T1000 (cell line): ENCODE measurements at places on chromosomes 1 and 21.

- no peak for DNase-seq
Observed at GRCh38 chr1:218341325-218341724, 3.8 kb upstream of the TGFB2 start.

- DNase-seq = no peak
Observed at GRCh38 chr1:56517404-56518130, 61.8 kb downstream of the PLPP3 start.

- DNase-seq = no peak
Observed at GRCh38 chr1:32636914-32637645, 13.3 kb downstream of the ZBTB8OS start.

GRCh38 chr1:206867716-206868115 lies 2.3 kb downstream of the IL20 start:
- DNase-seq = no peak

GRCh38 chr1:198185759-198186158 lies 29.0 kb downstream of the NEK7 start:
- DNase-seq = no peak

- no peak for DNase-seq
Observed at GRCh38 chr21:17802572-17802971, 16.6 kb downstream of the C21orf91 start.

- peak; percentile 47 for DNase-seq
Observed at GRCh38 chr1:59565611-59566410, 248.9 kb upstream of the HOOK1 start.

DNA sequence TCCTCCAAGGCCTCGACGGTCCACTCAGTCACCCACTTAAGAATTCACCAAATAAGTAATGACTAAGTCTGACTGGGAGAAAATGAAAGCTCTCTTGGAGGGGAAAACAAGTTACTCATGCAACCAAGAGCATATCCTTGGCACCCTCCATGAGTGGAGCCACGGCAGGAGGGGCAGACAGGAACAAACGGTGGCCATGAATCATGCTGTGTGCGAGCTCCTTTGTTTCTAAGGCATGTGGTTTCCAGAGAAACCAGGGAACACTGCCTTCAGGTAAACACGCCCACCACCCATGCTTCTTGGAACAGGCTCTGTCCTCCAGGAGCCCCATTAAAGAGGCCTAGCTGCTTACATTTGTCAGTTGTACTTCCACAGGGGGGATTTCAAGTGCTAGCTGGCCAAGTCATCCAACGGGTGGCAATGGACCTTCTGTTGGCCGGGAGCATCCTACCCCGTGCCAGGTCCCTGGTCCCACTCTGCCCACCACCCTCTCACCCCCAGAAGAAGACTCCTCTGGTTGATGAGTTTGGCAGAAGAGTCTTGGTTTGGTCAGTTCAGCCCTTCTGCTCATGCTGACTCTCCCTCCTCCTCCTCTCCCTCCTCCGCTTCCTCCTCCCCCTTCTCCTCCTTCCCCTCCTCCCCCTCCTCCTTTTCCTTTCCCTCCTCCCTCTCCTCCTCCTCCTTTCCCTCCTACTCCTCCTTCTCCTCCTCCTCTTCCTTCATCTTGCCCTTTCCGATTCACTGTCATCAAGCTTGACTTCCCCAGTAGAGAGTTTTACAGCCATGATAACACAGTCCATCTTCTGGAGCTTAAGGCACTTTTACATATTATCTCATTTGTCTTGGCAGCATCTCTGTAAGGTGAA lies 107.6 kb downstream of the CCDC185 start:
- peak; percentile 78 for DNase-seq

DNA sequence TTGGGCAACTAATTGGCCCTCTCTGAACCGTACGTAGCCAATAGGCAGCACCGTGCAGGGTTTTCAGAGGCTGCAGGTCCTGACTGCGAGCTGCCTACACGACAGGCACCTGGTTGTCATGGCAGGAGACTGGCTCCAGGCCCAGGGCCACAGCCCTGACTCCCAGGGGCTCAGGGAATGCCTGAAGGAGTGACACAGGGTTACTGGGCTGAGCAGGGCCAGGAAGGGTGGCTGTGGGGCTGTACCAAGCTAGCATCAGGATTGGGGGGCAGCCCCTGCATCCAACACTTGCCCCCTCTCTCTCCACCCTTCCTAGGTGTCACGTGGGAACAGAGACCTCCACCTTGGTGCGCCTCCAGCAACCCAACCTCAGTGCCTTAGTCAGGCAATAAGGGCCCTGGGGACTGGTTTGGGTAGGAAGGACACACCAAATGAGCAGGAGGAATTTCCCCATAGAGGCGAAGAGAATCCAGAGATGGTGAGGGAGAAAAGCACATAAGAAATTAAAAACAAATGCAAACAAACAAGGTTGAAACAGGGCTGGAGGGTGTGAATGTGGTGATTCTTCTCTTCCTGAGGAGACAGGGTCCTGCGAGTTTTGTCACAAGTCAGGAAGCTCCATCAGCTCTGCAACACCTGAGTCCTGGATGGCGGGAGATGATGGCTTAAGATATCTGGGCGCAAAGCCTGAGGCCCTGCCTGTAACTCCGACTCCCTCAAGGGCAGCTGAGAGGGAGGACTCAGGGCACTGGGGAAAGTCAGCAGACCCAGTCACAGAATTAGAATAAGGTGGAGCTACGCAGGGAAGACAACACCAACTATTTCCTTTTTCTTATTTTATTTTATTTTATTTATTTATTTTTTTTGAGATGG lies 19.7 kb upstream of the RNU1-4 start:
- no peak for DNase-seq

DNA sequence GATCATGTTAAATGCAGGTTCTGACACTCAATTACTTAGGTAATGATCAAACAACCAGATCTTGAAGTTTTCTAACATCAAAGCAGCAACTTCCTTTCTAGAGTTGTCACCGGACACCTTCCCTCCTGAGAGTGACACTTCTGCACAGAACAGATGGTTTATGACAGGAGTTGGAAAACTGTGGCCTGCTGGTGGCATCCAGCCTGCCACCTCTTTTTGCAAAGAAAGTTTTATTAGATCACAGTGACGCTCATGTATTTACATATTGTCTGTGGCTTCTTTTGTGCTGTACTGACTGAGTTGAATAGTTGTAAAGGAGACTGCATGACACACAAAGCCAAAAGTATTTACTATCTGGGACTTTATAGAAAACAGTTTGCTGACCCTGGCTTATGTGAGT lies 28.3 kb downstream of the DDR2 start:
- no peak for DNase-seq

- no peak for DNase-seq
Observed at GRCh38 chr1:168792592-168793125, 63.7 kb upstream of the DPT start.

- DNase-seq = no peak
Observed at GRCh38 chr1:109501644-109502363, 7.7 kb downstream of the AMIGO1 start.

DNA sequence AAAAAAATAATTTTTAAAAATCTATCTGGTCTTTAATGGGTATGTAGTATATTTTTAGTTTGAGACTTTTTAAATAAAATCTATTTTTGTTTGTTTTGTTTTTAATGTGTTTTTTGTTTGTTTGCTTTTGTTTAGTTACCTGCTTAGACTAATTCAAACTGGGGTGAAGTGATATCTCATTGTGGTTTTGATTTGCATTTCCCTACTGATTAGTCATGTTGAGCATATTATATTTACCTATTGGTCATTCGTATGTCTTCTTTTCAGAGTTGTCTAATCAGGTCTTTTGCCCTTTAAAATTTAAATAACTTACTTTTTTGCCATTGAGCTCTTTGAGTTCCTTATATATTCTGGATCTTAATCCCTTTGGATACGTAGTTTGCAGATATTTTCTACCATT lies 20.3 kb downstream of the CD1B start:
- DNase-seq = no peak

- DNase-seq = no peak
Observed at GRCh38 chr1:214342525-214342924, 61.6 kb downstream of the SMYD2 start.

DNA sequence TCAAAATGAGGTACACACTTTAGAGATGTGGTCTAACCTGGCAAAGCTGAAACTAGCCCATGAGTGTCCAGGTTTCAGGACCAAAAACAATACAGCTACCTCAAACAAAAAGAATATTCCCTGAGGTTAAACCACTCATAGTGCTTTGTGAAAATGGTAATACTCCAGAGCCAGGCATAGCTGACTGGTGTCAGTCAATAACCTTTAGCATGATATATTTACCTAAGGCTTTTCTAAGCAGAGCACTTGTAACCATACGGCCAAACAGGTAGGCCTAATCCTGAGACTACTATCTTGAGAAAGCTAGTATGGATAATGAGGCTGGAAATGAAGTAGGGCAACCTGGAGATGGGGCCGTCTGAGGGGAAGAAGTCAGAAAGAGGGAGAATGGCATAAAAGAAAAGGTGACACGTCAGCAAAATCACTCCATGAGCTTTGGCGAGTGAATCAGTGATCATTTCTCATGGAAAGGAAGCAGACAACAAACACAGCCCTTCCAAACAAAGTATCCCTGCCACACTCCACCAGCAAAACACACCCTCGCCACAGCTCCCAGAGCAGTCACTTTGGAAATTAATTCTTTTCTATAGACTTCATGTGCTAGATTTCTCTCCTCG lies 1.7 kb upstream of the LRRC52 start:
- no peak for DNase-seq

DNA sequence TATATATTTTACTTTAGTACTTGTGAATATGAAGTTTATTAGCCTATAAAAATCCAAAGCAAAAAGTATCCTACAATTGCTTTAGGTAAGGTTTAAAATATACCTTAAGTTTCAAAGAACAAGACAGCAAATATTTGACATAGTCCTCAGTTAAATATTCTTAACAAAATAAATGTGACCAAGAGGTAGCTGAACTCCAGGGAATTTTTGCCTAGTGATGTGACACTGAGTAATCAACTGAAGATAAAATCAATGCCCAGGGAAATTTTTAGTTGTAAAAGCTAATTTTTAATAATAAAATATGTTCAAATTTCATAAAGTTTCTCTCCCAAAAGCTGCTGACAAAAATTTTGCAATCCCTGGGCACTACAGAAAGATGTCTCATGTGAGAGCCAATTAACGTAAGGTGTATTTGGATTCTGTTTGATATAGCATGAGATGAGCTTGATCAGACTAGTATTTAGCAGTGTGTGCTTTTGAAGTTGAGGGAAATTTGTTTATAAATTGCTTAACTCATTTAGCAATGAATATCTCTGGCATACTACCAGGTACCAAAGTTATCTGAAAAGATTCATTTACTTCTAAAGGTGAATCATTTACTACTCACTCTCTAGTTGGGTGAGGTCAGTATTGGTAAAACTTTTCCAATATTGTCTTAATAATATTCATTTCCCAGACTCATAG lies 80.2 kb upstream of the PALMD start:
- no peak for DNase-seq

DNA sequence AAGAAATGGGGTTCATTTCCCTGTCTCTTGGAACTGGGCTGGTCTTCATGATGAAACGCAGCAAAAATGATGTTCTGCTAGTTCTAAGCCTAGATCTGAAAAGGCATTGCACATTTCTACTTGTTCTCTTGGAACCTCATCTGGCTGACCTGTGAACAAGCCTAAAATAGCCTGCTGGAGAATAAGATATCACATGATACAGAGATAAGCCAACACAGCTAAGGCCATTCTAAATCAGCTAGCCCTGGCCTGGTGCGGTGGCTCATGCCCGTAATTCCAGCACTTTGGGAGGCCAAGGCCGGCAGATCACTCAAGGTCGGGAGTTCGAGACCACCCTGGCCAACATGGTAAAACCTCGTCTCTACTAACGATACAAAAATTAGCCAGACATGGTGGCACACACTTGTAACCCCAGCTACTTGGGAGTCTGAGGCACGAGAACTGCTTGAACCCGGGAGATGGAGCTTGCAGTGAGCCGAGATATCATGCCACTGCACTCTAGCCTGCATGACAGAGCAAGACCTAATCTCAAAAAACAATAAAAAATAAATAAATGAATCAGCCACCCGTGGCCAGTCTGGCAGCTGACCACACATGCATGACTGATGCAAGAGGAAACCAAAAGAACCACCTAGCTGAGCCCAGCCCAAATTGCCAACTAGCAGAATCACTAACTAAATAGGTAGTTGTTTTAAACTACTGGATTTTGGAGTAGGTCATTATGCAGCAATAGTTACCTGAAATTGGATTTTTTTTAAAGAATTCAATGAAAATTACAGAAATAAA lies 18.0 kb downstream of the CD244 start:
- DNase-seq = no peak

DNA sequence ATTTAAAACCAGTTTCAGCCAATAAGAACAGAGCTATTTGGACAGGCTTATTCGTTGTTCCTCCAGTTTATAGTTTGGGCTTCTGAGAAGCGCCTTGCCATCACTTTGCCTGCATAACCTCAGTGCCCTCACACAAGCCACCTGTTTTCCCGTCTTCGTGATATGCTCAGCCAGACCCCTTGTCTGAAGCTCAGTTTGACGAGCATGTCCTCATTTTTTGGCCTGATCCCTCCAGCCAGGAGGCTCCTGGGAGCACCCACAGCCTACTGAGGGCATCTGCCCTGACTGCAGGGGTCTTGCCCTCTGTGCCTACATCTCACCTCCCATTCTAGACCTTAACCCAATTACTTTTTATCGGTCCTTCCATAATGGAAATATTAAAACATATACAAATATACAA lies 95.3 kb downstream of the ADARB1 start:
- no peak for DNase-seq

GRCh38 chr21:36195613-36196012 lies 39.0 kb downstream of the DOP1B start:
- DNase-seq = no peak

DNA sequence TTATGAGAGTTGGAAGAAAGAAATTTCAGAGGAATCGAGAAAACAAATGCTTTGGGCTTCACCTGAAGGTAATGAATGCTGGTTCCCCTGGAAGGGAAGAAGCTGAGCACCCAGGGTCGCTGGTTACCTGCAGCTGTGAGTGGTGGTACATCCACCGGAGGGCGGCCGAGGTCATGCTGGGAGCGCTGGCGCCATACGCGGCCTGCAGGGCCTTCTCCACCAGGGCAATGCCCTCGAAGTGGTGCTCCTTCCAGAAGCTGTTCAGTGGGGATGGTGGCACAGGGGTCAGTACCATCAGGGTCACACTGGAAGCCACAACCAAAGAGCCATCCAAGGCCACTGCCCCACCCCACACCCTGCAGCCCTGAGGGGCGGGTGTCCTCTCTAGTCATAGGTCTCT lies 16.8 kb downstream of the MRTO4 start:
- DNase-seq = no peak

DNA sequence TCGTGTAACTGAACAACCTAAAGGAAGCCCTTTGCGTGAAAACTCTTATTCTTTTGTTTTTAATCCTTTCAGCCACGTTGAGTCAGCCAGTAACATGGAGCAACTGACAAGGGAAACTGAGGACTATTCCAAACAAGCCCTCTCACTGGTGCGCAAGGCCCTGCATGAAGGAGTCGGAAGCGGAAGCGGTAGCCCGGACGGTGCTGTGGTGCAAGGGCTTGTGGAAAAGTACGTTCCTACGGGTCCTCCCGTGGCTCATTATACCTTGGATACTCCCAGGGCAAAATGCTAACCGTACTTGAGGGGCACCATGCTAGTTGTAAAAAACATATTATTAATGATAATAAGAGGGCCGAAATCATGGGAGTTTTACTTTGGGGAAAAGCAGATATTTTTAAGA lies 49.4 kb downstream of the LAMC2 start:
- no peak for DNase-seq

GRCh38 chr1:63428815-63429214 lies 61.4 kb downstream of the ALG6 start:
- DNase-seq = no peak
